MV-4-11 (cell line): ENCODE measurements at places on chromosomes 7 and 10.
A peak's percentile ranks its signal among the peaks of the same experiment; 100 is the strongest.

GRCh38 chr7:130207642-130208041 is at the start of gene SSMEM1:
SSMEM1 (plus strand) TSS chr7:130207860; CDS start chr7:130207911, 51 bp downstream.
- peak; percentile 89 for DNase-seq

DNA sequence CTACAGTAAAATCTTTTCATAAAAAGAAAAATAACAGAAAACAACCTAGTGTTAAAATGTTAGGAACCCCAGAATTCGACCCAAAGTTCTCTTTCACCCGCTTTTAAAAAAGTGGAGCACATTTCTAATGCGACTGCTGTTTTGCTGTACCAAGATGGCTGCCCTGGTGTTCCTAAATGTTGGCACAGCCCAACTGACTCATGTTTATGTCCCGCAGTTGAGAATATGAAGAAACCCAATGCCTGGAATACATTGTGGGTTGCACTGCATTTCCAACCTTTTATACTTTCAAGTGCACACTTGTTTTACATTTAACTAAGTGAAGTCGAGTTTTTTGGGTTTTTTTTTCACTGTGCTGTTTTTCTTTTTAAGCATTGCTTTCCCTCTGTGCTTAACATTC is 944 bp downstream of the STEAP1B start:
- no peak for DNase-seq

GRCh38 chr7:34109936-34110780 is 204.8 kb downstream of the BMPER start:
- DNase-seq: no peak

GRCh38 chr7:55130395-55131141 is 111.8 kb downstream of the EGFR start:
- DNase-seq: peak; percentile 40

GRCh38 chr7:155281398-155281969 is 16.2 kb upstream of the INSIG1 start:
- DNase-seq: no peak

DNA sequence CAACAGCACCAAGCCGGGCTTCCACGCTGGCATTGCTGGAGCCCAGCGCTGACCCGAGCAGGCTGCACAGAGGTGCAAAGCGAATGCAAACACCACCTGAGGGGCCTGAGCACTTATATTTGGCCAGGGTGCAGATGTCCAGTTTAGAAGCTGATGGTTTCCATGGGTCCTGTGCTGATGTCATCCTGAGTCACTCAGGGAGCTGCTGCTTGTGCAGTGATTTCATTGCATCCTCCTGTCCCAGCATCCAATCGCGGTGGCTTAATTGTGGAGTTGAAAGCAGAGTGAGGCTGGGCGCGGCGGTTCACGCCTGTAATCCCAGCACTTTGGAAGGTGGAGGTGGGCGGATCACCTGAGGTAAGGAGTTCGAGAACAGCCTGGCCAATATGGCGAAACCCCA is 410.2 kb upstream of the KLF6 start:
- DNase-seq: no peak

GRCh38 chr10:130493021-130493420 is 356.8 kb downstream of the GLRX3 start:
- DNase-seq: no peak

DNA sequence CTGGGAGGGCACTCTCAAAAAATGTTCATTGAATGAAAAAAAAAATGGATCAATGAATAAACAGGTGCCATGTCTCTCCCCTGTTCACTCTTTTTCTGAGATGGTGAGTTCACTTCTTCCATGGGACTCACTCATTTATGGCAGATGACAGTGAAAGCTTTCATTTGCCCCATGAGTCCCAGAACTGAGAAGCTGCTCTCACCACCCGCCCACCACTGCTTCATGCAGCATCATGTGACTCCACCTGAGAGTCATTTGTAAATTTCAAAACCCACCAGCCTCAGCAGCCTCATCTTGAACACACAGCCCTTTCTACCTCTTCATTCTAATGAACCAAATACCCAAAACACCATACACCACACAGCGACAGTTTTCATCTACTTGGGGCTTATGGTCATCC is 64.9 kb downstream of the SCRN1 start:
- DNase-seq: no peak

DNA sequence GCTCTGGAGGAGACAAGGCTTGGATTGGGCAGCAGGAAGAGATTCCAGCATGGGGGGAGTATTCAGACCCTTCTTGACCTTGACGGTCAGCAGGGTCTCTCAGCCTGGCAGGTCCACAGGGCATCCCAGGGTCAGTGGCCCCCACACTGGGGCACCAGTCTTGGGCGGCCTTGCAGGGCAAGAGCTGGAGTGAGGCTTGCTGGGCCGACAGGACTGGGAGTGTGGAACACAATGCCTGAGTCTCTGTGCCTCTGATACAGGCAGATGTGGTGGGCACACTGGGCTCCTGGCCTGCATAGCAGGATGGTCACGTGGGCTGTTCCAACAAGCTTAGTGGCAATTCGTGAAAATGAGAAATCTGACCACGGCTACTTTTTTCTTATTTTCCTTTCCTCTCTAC is 229.7 kb downstream of the TCERG1L start:
- no peak for DNase-seq

- DNase-seq: peak; percentile 56
Observed at GRCh38 chr10:77609781-77610272, 27.8 kb downstream of the KCNMA1 start.
